ENCODE measurements at places on chromosomes 2 and 18.

- DNase-seq = no peak
Observed at GRCh38 chr18:39675906-39676305, 2110.3 kb upstream of the CELF4 start.

DNA sequence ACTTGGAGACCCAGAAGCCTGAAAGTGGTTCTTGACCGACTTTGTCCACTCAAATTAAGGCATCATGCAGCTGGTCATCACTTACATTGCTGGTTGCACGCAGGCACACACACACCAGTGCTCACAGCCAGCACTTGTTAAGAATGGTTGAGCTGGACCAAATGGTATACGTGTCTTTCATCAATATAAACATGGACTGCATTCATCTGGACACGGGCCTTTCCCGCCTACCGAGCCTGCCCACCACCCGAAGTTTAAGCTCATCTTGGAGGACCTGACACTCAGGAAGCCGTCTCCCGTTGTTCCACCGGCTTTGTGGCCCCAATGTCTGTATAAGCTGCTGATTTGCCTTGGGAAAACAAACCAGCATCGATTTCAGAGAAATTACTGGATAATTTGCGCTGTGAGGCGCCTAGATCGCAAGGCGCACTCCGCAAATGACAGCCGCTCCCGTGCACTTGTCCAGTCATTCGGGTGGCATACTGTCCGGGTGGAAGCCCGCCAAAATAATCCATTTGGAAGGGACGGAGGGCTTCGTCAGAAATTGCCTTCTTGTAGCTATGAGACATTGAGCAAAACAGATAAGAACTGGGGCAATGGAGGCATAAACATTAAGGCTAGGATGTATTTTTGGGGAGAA lies 40.1 kb upstream of the AKAIN1 start:
- peak; percentile 13 for DNase-seq

DNA sequence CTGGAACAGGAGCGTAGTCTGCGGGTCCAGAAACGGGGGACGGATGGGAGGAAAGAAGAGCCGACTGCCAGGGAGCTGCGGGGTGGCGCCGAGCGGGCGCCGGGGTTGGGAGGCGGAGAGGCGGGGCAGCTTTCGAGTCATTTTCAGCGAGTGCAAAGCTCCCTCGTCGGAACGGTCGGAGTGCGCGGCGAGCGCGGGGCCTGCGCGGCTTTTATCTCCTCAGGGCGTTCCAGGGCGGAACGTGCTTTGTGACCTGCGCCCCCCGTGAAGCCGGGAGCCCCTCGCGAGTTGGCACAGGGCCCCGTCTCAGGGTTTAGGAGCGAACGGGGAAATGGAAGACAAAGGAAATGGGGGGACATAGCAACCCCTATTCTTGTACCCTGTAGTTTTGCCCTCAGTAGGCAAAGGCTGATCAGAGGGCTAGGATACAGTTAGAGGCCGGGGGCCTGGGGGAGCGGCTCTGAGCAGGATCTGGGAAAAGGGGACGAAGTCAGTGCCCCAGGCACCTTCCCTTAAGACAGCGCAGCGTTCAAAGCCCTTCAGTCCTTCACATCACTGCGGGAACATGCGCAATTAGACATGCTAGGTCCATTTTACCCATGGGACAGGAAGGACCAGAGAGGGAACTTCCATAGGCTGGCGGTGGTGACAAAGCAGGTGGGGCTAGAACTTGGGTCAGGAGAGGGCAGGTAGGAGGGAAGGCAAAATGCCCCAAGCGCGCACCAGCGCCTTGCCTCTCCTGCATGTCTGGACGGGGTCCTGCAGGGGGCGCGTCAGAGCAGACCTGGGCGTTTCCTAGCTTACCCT lies 60.1 kb upstream of the IL1RL1 start:
- no peak for DNase-seq

DNA sequence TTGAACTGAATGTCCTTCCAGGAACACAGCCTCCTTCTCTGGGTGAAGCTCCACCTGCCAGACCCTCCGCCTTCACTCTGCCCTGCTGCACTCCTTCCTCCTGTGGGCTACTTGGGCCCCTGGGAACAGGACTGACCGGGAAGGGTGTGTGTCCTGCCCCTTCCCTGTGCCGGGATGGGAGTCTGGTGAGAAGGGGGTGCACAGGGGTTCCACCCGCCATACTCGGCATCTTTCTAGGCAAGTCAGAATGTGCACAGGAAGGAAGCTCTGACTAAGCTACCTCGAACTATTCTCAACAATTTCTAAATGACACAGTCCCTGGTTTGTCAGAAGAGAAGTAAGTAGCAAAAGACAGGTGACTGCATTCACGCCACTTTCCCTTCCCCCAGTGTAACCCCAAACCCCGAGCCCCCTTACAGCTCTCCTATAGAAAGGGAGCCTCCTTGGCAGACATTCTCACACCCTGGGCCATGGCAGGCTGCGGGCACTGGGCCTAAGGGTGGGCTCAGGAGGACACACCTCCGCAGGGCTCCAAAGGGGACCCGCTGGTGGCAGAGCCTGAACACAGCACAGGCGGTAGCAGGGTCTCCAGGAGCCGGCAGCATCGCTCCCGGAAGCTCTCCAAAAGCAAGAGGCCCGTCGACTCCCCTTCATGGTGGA lies 184.1 kb downstream of the HDAC4 start:
- no peak for DNase-seq

- no peak for DNase-seq
Observed at GRCh38 chr2:70822843-70823242, 2.4 kb upstream of the CLEC4F start.

GRCh38 chr2:189066037-189066436 lies 91.9 kb downstream of the COL3A1 start:
- DNase-seq = no peak

DNA sequence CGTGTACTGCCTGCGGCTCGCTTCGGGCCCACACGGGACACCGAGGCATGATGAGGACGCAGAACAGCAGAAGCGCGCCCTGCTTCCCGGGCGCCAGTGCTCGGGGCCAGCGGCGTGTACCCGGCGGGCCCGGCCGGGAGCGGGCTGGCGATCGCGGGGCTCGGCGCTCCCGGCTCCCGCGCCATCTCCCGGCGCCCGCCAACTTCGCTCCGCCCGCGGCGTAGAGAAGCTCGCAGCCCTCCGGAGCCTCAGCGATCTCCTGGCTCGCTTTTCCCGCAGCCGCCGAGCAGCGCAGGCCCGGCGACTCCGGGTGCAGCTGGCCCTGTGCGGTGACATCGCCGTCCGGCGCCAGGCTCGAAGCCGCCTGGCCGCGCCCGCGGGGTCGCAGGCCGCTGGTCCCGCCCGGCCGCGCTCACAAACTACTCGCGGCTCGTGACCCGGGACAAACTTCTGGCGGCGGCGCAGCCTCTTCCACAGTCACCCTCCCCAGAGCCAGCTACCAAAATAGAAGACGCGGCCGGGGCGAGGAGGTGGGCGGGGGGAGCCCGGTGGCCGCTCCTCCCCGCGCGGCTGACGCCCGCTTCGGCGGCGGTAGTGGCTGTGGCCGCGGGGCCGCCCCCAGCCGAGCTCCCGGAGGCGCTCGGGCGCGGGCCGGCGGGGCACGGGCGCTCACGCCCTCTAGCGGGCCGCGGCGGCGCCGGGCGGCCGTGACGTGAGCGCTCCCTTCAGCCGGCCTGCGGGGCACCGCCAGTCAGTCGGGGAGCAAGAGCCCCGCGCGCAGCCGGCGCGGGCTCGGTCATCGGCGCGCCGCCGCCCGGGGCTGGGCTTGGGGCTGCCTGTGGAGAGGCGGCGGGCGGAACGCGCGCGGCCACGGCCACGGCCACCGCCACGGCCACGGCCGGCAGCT lies at the start of gene PTPRM:
TSS of gene PTPRM (plus strand) at position 750 of the 907 bp plus-strand sequence. CDS start 503 bp downstream, outside the sequence.
- peak; percentile 83 for DNase-seq

DNA sequence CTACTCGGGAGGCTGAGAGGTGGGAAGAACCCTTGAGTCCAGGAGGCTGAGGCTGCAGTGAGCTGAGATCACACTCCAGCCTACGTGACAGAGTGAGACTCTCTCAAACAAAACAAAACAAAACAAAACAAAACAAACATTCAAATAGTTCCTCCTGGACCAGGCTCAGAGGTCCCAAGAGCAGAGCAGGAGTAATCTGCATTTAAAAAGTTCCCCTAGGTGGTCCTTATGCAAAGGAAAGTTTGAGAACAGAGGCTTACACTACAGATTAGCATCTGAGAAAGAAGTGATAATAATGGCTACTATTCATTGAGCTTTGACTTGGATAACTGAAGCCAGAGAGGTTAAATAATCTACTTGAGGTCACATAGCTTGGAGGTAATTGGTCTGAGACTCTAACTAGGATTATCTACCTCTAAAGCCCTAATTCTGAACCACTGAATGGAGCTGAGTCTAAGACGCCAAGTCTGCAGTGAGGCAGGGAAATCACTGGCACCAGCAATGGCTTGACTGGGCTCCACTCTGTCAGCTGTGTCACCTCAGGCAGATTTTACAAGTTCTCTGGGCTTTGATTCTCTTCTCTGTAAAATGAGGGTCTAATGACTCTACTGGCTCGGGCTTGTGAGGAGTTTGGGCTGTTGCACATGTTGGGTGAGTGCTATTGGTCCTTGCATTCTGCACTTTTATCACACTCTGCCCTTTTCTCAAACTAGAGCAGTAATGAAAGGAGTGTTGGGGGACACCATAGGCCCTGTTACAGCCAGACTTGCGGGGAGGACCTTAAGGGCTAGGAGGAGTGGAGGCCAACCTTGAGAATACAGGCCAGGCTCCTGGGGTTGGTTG lies 29.2 kb upstream of the DLX2 start:
- DNase-seq = no peak

DNA sequence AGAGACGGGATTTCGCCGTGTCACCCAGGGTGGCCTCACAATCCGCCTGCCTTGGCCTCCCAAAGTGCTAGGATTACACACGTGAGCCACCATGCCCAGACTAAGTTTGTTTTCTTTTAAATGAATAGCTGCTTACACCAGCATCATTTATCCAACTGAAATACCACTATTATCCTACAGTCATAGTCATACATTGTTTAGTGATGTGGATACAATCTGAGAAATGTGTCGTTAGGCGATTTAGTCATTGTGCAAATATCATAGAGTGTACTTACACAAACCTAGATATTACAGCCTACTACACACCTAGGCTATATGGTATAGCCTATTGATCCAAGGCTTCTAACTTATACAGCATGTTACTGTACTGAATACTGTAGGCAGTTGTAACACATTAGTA lies 10.3 kb downstream of the ZC3H15 start:
- no peak for DNase-seq

- DNase-seq = no peak
Observed at GRCh38 chr18:56235071-56235470, 403.3 kb downstream of the TXNL1 start.

DNA sequence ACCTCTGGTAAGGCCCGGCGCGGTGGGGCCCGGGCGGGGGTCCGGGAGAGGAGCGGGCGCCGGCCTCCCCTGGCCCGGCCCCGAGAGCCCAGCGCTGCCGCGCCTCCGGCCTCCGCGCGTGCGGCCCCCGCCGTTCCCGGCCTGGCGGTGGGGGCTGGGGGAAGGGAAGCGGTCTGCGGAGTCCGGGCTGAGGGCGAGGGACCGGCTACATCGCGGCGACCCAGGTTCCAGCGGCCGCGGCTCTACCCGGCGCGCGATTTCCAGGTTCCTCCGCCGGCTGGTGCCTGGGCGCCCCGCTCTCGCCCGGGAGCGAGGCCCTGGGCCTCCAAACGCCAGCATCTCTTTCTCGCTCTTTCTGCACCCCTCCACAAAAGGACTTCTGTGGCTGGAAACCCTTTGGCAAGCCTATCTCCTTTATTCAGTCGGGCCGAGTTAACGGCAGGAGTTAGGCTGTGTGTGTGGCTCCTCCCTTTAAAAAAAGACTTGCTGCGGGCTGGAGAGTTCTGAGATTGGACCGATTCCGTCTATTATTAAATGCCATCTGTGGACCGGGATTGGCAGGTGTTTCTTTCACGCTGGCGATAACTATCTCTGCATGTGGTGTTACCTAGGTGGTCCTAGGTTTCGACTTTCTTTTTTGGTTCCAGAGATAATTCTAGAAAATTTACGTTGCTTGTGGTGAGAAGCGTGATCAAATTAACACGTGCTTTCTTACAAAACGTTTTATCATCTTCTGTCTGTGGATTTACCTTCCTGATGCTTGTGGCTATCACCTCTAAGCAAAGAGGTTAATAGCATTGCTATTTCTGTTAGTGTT lies 592 bp downstream of the ME2 start:
- peak; percentile 48 for DNase-seq

GRCh38 chr2:45664635-45665261 lies 13.3 kb downstream of the PRKCE start:
- DNase-seq = no peak

DNA sequence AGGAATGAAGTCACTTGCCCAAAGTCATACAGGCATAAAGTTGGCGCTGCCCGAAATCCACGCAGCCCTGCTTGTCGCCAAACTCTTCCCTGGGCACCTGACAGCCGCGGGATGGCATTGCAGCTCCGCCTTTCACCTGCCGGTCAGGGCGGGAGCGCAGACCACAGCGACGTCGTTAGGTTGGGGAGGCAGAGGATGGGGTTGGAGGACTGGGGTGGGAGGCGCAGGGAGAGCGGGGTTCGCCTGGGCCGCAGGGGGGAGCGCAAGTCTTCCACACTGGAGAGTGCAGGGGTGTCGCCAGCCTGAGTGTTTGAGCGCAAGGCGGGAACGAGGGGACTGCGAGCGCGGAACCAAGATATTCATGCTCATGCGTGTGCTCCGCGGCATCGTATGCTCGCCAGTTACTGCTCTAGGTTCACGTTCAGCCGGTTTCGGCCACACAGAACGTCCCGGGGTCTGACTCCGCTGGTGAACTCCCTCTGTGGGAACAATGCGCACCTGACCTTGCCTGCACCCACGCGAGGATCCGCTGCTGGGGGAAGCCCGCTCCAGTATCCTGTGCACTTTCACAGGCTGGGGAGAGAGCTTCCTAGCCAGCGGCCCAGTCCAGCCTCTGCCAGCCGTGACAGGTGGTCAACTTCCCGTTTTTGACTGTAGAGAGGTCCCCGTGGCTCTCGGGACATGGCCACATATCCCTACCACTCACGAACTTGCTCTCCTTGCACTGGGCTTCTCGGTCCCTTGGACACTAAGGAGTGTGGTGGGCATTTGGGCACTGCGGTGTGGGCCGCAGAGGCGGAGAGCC lies 767 bp upstream of the NPPC start:
- DNase-seq = no peak

- no peak for DNase-seq
Observed at GRCh38 chr18:45556222-45556621, 59.1 kb upstream of the SLC14A2 start.

- DNase-seq = peak; percentile 92
Observed at GRCh38 chr2:102027036-102027980, 35.5 kb downstream of the IL1R2 start.

- no peak for DNase-seq
Observed at GRCh38 chr18:9140381-9140780, 3.8 kb downstream of the ANKRD12 start.

GRCh38 chr18:63301434-63301833 lies 18.1 kb downstream of the BCL2 start:
- no peak for DNase-seq

GRCh38 chr2:34103437-34103836 lies 504.3 kb upstream of the FAM98A start:
- DNase-seq = no peak

DNA sequence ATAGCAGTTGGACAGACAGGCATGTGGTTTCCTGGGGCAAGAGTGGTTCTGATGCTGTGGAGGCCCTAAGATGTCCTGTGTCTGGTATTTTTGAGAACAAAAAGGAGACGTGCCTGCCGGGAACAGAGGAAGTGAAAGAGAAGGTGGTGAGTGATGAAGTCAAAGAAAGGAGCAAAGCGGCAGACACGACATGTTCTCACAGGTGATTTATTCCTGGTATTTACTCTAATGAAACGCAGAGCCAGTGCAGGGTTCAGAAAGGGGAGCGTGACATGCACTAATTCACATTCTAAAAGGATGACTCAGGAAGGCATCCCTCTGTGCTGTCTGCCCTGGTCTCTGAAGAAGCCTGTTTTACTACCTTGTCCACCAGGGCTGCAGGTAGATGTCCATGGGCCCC lies 211.0 kb downstream of the KCNE4 start:
- peak; percentile 66 for DNase-seq

- no peak for DNase-seq
Observed at GRCh38 chr2:194483041-194483440, 1174.0 kb upstream of the SLC39A10 start.
